ENCODE measurements at places on chromosomes 7 and 10.

GRCh38 chr7:92448205-92448747, 994 bp downstream of the GATAD1 start:
- peak; percentile 81 for DNase-seq

DNA sequence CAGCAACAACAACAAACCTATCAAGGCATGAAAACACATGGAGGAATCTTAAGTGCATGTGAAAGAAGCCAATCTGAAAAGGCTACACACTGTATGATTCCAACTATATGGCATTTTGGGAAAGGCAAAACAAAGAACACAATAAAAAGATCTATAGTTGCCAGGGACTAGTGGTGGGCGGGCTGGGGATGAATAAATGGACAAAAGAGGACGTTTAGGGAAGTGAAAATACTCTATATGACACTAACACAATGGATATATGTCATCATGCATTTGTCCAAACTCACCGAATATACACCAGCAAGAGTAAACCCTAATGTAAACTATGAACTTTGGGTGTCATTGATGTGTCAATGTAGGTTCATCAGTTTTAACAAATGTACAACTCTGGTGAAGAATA, 89.1 kb downstream of the SEMA3E start:
- DNase-seq = no peak

DNA sequence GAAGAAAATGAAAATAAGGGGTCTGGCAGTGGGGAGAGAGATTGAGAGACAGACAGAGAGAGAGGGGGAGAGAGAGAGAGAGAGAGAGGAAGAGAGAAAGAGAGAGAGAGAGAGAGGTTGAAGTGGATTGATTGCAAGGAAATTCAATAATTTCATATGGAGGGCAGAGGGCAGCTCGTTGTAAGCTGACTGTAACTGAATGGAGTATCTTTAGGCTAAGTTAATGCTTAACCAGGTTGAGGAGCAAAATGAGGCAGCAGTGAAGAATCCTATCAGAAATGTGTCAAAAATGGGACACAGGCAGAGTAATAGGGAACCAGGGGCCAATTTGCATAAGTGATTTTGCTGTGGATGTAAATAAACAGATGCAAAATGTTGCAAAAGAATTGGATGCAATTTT, 21.0 kb downstream of the BLNK start:
- DNase-seq = no peak

DNA sequence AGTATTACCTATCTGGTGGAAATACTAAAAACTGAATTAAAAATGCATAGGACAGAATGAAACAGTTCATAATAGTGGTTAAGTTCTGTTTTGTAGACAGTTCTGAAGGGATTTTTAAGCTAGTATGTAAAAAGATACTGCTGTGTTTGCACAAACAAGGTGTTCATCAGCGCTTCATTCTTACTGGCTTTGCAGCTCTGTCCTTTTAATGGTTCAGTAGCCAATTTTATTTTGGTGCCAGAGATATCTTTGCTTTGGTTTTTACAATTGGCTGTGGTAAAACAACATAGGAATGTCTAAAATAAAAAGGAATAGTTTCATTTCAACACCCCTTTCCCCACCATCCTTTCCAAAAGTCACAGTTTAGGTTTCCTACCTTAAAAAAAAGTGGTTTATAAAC, 33.0 kb downstream of the STAM start:
- DNase-seq = no peak

GRCh38 chr10:7274293-7274692, 136.5 kb downstream of the SFMBT2 start:
- DNase-seq = no peak

DNA sequence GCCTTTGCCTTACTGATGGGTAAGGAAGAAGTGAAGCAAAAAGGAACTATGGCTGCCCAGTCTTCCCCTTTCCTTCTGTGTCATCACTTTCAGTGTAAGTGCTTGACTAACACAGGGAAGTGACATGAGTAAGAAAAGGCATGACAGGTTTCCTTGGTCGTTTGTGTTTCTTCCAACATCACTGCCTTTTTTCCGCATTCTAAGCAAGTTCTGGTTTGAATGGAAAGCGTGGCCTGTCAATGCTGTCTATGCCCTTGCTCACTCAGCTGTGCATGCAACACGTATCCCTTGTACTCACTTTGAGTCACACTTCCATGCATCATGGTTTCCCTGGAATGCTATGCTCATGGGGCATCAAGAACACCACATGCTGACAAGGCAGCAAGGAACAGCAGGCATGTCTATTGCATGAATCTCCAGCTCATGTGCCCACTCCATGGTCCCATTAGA, 111.8 kb downstream of the OAT start:
- no peak for DNase-seq

DNA sequence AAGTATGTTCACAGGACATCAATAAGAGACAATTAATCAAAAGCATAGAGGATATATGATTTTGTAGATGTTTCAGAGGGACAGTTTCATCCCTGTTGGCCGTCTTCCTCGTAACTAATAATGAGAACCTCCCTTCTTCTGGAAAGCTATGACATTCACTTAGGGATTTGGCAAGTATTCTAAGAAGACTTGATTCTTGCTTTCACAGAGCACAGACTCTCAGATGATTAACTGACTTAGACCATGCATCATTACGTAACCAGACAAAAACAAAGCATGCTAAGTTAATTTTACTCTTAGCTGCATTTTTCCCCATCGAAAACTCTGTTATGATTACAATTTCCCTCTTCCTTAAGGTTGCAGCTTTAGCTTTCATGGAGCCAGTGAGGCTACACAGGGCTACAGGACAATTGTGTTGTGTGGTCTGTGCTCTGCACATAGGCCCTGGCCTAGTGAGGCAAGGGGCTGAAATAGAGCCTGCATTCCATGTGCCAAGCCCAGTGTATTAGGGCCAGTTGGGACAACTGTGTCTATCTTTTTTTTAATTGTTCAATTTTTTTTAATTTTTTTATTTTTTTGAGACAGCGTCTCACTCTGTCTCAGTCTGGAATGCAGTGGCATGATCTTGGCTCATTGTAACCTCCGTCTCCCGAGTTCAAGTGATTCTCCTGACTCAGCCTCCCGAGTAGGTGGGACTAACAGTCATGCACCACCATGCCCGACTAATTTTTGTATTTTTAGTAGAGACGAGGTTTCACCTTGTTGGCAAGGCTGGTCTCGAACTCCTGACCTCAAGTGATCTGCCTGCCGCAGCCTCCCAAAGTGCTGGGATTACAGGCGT, 105.3 kb downstream of the PLXDC2 start:
- DNase-seq = no peak

DNA sequence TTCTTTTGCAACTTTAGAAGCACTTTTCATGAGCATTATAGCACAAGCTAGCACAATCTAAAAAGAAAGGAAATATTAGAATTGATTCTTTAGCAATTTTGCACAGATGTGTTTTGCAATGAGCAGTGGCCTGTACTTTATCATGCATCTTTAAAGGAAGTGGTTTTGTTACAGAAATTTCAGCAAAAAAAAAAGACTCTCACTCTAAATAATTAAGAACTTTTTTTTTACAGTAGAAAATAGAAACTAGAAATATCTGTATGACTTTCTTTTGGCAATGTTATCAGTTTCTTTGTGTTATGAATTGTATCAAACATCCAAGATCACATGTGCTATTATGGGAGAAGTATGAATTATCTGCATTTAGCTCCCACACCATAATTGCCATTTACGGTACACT, 195.7 kb upstream of the KLF6 start:
- DNase-seq = no peak

DNA sequence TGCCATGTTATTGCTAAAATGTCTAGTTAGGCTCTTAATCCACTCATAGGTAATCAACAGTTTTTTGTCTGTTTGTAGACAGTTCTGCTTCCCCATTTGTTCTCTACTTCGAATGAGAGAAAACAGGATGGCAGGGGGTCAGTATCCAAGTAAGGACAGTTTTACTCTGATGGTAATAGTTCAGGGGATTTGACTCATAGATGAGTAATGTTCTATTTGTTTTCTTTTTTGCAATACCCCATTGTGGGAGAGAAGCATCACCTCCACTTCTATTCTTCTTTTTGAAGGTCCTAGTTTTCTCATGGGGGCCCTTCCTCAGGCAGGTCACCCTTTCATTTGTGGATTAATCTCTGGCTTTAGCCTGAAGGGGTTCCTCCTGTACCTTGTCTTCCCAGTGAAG, 13.9 kb downstream of the PCLO start:
- DNase-seq = no peak

DNA sequence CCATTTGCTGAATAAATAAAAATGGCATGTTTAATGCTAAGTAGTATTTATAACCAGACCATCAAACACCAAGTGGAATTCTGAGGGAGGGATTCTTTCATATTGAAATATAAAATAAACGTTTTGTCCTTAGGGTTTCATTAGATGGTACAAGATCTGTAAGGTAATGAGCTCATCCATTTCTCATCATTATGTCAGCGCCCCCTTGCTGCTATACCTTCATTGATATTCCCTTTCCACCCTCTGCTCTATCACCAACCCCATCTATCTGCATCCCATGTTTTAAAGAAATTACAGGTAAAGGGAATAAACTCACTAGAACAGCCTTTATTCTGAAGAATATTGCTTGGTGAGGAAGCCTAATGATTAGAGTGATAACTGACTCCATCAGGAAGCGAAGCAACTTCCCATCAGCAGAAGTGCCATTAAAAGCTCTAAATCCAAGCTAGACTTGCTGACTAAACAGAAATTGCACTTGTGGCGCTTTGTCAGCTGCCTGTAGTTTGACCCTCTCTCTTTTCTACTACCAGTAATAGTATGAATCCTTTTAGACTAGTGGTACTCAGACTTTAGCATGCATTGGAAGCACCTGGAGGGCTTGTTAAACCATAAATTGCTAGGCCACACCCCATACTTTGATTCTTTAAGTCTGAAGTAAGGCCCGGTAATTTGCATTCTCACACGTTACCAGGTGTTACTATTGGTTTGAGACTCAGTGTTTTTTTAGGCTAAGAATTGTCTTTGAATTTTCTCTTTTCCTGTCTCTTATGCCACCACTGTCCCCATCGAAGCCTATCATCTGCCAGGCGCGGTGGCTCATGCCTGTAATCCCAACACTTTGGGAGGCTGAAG, 27.5 kb downstream of the ADD3 start:
- no peak for DNase-seq

DNA sequence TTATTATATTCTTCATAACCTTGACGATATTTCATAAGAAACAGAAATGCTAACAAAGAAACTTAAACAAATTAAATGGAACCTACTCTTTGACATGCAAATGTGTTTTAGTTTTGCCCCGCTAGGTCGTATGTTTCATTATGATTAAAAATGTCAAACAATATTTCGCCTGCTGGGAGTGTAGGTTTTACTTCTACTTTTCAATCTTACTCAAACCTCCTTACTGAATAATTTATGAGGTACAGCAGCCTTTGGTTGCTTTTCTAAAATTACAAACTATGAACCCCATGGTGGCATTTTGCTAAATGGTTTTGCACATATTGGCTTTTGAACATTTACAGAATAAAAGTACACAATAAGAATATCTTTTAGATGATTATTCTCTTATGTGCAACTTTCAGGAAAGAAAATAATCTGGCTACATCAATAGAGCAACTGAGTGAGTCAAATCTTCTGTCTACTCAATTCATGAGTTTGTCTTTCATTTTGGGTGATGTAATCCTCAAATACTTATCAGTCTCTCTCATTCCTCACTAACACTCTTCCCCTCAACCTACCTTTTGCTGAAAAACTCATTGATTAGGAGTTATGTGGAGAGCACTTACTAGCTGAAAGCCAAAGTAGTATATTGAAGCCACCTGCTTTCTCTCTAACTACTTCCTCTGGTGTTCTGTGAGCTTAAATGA, 1226.4 kb downstream of the XPNPEP1 start:
- DNase-seq = no peak

DNA sequence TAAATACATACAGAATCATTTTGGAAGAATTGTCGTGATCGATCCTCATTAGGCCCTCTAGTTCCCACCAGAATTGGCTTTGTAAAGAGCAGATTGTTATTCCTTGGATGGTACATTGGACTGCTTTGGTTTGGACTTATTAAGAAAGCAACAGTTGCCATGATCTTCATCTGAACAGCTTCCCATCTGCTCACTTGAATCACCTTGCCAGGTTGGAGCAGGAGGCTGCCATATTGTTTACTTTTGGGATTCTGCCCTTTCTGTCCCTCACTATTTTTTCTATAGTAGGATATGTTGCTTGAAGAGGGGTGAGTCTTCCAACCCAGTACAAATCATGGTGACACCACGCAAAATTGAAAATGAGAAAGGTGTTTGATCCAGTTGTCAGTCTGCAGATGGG, 199.6 kb downstream of the TCF7L2 start:
- DNase-seq = no peak

GRCh38 chr10:2994221-2994961, 73.0 kb upstream of the PFKP start:
- no peak for DNase-seq

- DNase-seq = peak; percentile 23
These were observed 881 bp upstream of the SSBP1 start for GRCh38 chr7:141737118-141737835.

DNA sequence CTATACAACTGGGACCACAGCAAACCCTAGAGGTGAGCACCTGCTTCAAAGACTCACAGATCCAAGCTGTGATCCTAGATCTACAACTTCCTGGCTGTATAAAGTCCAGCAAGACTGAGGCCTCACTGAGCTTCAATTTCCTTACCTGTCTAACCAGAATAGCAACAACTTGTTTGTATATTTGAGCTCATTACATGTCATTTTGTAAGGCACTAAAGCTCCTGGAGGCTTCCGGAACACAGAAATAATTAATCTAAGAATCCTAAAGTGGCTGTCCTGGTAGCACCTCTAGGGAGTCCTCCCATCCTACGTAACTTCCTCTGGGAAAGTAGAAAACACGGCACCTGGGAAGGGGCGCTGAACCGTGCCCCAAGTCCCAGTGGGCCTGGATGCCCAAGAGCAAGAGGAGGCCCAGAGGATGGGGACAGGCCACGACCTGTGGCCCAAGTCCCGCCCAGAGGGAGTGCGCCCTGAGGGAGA, 39.4 kb downstream of the HK1 start:
- DNase-seq = no peak
